ENCODE measurements at places on chromosomes 2 and 18.

DNA sequence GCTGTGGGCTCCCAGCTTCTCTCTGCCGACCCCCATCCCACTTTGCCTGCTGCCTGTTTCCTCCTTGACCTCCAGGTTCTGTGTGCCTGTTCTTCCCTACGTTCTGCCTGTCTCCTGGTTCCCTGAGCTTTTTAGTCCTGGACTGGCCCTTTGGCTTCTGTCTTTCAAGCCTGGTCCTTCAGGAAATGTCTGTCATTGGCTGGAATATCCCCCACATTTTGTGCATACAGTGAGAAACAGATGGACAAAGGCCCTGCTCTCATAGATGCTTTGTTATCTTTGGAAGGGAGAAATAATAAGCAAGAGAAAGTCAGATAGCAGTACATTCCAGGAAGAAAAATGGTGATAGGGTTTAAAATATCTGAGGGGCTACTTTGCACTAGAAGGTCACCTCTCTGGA lies 5.7 kb downstream of the MGAT5 start:
- no peak for DNase-seq

GRCh38 chr2:222194669-222195068 lies 104.1 kb downstream of the PAX3 start:
- no peak for DNase-seq

GRCh38 chr18:5943514-5943913 lies 48.2 kb upstream of the TMEM200C start:
- DNase-seq = no peak

- DNase-seq = no peak
These were observed 786 bp downstream of the POLE4 start for GRCh38 chr2:74959106-74959751.

- no peak for DNase-seq
These were observed 259.2 kb downstream of the OSR1 start for GRCh38 chr2:19099181-19099580.

DNA sequence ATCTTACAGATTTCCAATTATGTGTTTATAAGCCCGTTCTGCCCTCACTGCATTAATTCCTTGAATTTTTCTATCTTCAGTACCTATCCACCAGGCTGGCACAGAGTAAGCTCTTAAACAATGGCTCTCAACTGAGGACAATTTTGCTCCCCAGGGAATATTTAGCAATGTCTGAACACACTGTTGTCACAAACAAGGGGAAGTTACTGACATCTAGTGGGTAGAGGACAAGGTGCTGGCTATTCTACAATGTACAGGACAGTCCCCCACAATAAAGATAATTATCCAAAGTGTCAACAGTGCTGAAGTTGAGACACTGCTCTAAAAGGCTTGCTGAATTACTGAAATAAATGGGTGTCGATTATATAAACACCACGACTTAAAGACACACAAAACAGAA lies 5.0 kb downstream of the NDUFS1 start:
- no peak for DNase-seq

- no peak for DNase-seq
These were observed 168.7 kb downstream of the ANKRD44 start for GRCh38 chr2:197141702-197142473.

GRCh38 chr2:104118889-104119288 lies 735.0 kb upstream of the POU3F3 start:
- no peak for DNase-seq

- no peak for DNase-seq
These were observed 238.0 kb upstream of the COPS8 start for GRCh38 chr2:236847538-236848263.

DNA sequence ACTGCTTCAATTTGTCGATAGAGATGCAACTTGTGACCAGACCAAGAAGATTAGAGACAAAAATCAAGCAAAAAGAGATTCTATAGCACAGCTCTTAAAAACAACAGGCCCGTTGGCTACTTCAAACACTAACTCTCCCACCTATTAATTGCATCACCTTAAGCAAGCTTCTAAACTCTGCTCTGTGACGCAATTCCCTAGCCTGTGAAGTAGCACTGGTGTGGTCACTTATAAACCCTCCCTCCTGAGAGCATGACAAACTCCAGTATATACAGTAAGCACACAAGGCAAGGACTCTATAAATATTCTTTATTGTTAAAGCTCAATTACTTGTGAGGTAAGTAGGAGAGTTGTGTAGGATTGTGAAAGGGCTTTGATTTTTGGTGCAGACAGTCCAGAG lies 72.3 kb downstream of the CMPK2 start:
- DNase-seq = no peak

DNA sequence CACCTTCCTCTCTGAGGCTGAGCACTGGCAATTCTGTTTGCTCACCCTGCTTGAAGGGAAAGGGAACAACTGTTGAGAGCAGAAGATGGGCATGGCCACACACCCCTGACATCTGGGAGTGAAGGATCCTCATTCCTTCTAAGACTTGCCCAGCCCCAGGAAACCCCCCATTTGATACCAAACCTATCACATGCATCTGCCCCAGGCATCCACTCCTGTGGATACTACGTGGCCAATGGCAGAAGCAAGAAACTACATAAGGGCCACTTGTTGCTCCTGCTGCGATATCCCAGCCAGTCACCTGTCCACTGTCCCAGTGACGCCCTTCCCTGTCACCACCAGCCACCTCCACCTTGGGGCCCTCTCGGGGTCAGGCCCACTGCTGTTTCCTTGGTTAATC lies 185.2 kb downstream of the SMAD2 start:
- DNase-seq = no peak

- DNase-seq = no peak
These were observed 62.4 kb upstream of the TCF4 start for GRCh38 chr18:55650363-55650870.

GRCh38 chr2:36307441-36307840 lies 48.1 kb upstream of the CRIM1 start:
- no peak for DNase-seq

- no peak for DNase-seq
These were observed 37.5 kb downstream of the TCF4 start for GRCh38 chr18:55550471-55550870.

- no peak for DNase-seq
These were observed 23.2 kb downstream of the SPEG start for GRCh38 chr2:219457784-219458369.

GRCh38 chr2:128594651-128594910 lies 275.9 kb upstream of the HS6ST1 start:
- no peak for DNase-seq

- DNase-seq = no peak
These were observed 396.7 kb upstream of the RGPD4 start for GRCh38 chr2:107430006-107430405.

DNA sequence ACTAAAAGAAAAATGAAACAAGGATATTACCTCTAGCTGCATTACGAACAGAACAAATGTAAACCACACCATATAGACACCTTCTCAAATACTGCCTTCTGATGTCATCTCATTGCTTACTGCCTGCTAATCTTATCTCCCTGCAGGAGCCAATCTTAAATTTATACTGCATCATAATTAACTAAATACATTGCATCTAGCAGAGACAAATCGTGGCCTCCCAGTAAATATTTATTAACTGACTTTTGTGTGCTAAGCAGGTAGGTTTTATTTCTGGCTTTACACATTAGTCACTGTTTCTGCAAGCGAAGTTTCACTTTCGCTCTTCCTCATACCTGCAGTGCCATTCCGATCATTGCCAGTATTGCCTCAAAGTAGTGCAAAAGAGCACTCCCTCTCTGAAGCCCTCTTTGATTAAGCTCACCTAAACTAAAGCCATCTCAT lies 67.5 kb downstream of the SPATS2L start:
- DNase-seq = no peak

GRCh38 chr2:143150287-143150686 lies 21.1 kb downstream of the ARHGAP15 start:
- DNase-seq = no peak

DNA sequence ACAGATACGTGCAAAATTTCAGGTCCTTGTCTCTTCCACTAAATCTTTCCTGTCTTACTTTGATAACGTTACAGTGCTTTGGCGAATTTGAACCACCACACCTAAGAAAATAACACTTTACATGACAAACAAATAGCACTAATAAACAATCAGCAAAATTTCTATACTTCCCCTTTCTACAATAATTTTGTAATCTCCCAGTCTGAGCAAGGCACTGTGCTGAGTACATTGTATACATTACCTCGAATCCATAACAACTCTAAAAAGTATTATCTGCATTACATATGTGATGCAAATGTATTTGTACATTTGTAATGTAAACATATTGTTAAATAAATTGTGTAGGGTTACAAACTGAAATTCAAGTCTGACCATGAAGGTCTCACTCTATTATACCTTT lies 49.9 kb downstream of the RTN4 start:
- no peak for DNase-seq

GRCh38 chr2:224436634-224437033 lies 34.7 kb upstream of the FAM124B start:
- no peak for DNase-seq

GRCh38 chr2:116580209-116580608 lies 1234.3 kb upstream of the DDX18 start:
- DNase-seq = peak; percentile 15

DNA sequence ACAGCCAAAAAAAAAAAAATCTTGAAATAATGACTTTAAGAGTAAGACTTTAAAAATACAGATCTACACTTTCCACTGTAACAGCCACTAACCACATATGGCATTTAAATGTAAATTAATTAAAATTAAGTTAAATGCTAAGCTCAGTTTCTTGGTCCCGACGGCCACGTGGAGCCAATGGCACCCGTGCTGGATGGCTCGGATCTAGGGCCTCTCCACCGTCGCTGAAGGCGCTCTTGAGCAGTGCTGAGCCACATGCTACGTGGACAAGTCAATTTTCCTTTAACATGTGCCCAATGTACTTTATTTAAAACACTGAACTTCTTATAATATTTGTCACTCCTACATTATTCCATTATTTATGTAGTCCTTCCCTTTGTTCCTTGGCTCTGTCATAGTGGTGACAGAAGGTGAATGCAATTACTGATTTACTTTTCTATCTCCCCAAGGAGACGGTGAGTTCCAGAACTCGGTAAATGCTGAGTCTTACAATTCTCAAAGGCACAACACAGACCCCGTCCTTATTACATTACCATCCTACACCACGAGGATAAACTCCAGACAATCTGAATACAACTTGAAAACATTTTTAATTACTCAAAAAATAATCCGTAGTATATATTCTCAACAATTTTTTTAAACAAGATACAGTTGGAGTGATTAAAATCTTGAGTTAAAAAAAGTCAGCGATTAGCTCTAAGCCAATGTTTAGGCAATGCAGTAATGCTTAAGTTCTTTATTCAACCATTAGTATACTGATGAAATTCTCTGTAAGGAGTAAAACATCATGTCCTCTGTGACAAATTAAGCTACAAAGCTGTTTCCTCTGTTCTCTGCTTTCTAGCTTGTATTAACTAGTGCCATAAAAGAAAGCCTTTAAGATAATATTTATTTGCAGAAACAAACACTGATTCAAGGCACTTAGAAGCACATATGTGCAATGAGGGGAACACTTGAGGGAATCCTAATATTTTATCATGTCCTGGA lies 95.1 kb downstream of the AFF3 start:
- no peak for DNase-seq

DNA sequence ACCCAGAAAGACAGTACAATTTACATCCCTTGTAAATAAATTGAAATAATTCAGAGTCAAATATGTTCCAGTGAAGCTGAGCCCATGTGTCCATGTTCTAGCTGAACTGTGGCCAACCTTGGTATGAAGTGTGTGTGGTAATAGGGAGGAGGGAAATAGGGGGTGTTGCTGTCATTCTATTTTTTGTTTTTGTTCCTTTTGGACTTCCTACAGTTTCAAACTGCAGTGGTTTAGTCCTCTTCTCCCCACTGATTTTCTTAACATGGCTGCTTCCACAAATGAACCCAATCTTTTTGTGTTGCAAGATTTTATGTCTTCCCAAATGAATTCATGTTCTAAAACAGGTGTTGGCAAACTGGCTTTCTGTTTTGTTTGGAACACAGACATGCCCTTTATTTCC lies 156.9 kb downstream of the CCBE1 start:
- no peak for DNase-seq

DNA sequence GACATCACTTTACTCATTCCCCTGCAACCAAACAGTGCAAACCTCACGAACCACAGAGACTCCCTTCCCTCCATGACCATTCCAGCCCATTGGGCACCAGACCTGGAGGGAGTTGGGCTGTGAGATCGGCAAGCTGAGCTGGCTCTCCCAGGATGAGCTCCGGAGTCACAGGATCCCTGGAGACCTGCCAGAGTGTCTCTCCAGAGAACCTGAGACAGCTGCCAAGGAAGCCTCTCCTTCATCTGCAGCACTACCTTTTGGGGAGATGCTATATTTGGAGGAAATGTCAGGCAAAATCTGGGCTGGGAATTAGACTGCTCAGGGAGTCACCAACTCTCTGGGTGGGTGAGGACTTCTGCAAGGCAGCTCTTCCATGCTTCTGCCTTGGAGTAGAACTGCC lies 417.4 kb downstream of the TNS1 start:
- no peak for DNase-seq

GRCh38 chr2:217887841-217888701 lies 114.7 kb downstream of the TNS1 start:
- no peak for DNase-seq

GRCh38 chr2:34340307-34340706 lies 741.2 kb upstream of the FAM98A start:
- DNase-seq = no peak

GRCh38 chr2:73053316-73054114 lies 18.0 kb downstream of the SFXN5 start:
- no peak for DNase-seq

GRCh38 chr2:222837643-222838056 lies 23.2 kb upstream of the ACSL3 start:
- DNase-seq = no peak

DNA sequence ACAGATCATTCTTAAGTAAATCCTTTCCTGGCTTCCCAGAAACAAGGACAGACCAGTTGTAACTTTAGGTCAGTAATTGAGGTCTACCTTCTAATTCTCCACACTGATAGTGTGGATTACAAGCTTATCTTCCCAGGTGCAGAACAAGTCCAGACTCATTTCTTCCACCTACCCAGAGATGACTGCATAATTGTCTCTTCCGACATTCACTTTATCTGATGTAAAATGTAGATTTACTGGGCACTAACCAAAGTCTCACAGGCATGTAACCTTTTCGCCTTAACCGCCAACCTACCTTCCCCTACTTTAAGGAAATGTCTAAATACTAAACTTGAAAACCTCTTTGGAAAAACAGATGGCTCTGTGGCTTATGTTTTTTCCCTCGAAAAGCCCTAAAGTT lies 96.2 kb downstream of the NCK2 start:
- no peak for DNase-seq

GRCh38 chr2:6930923-6931647 lies 13.9 kb downstream of the RNF144A start:
- DNase-seq = no peak

GRCh38 chr18:12843420-12844350 lies 40.4 kb downstream of the PTPN2 start:
- no peak for DNase-seq

DNA sequence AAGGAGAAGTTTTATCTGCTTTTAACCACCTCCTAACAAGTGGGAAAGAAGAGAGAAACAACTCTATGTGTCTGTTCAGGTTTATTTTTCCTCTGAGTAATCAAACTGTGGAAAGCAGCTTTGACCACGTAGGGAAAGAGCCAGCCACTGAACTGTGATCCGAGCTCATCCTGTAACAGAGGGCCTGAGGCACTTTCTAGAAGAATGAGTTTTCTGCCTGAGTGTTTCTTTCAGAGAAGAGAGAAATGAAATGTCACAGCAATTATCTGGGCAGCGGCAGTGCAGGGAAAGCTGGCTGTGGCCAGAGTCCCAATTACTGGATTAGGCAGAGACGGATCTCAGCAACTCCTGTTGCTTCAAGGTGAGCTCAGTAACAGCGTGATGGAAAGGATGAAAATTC lies 151.9 kb downstream of the CD226 start:
- DNase-seq = no peak

- no peak for DNase-seq
These were observed 12.6 kb downstream of the ZNF804A start for GRCh38 chr2:184610891-184611290.

Measured in T1000 (cell line).